ENCODE measurements at places on chromosomes 7 and 10.

GRCh38 chr10:60944058-60944909 is at the start of gene RHOBTB1:
Gene RHOBTB1 (minus strand): TSS chr10:60944185. CDS start chr10:60911542, 32,643 bp downstream.
- peak; percentile 84 for DNase-seq

GRCh38 chr10:122221958-122222357 is 49.1 kb upstream of the BTBD16 start:
- no peak for DNase-seq

GRCh38 chr7:12725575-12726316 is 38.3 kb downstream of the ARL4A start:
- no peak for DNase-seq

DNA sequence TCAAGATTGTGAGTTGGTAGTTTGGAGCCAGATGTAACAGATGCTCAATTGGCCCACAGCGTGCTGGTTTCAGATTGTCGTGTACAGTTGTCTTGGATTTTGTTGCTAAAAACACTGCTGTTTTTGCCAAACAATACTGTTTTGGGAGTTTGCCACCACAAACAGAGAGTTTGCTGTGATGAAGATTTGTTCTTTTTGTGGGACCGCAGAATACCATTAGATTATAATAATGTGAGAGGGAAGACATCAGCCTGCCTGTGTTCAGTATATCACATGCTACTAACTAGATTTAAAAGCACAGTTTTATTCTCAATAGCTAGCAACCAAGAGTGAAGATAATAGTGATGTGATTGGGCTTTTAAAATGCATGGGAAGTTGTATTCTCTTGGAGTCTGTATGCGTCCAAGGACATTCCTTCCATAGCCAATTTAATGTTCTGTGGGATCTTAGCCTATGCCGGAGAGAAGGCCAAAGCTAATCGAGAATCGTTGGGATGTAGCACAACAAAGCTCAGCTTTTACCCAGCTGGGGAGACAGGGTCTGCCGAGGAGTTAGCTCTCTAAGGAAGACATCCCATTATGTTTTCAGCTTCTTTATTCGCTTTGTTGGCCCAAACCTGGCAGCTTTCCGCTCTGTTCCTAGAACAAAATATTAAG is 18.7 kb upstream of the ITGA8 start:
- no peak for DNase-seq

- DNase-seq = peak; percentile 25
Observed at GRCh38 chr10:27542812-27543211, 38.7 kb downstream of the RAB18 start.
